ENCODE measurements at places on chromosomes 6 and 20. TPM values are rescaled to one million over a fixed set of nuclear protein-coding genes. Genes with fewer than 3 reads are reported as not detected.
A peak's percentile ranks its signal among the peaks of the same experiment; 100 is the strongest.

GRCh38 chr6:139028215-139028657 lies 309 bp upstream of the ABRACL start:
- no peak for DNase-seq
- H3K4me1 ChIP-seq: no peaks in the 10 kb centered on the region
- H3K27ac ChIP-seq: peak overlapping the region; percentile 82

OLIG3 gene
- total RNA-seq: not detected

DNA sequence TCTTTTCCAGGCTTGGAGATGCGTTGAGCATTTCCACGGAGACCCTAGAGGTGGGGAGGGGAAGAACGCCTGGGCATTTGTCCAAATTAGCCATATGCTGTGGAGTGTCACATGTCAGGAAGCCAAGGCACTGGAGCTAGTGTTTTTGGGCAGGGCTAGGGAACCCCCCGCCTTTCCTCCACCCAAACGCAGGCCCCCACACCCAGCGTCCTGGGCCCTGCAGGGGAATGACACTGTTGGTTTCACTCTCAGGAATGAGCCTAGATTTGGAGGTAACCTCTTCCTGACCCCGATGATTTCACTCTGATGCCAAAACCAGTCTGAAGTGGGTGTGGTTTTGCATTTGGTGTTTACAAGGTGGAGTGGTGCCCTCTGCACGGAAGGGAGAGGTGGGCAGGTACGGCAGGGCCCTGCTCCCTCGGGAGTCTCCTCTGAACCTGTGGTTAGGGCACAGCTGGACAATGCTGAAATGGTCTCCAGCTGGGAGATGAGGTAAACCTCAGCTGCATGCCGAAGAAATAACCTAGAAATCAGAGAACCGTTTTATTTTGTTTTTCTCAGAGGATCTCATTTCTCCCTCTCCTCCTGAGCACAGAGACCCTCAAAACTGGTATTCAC lies 29.5 kb downstream of the MTHFD1L start:
- peak overlapping the region; percentile 10 for H3K27ac ChIP-seq
- H3K4me3 ChIP-seq: no peak overlapping the region
- DNase-seq: peak; percentile 63
- no peaks in the 10 kb centered on the region for H3K27me3 ChIP-seq
- no peaks in the 10 kb centered on the region for H3K36me3 ChIP-seq
- H3K4me1 ChIP-seq: peaks cover 12% of the 10 kb centered on the region

GRCh38 chr20:32052778-32053362 lies 828 bp downstream of the HCK start:
- H3K27ac ChIP-seq: no peak overlapping the region

CPNE5 gene
- 0.26 TPM for total RNA-seq

DNA sequence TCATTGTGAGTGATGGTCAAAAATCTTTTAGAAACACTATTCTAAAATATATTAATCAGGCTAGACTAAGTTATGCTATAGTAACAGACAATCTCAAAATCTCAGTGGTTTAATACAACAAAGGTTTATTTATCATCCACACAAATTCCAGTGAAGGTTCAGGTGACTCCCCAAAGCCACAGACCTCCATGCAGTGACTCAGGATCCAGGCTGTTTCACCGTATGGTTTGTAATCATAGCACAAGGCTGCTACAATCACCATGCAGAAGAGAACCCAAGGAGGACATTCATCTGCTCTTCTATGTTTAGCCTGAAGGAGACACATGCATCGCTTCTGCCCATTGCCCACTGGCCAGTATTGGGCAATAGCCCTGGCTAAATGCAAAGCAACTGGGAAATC lies 46.2 kb downstream of the BFSP1 start:
- no peak overlapping the region for H3K27ac ChIP-seq
- H3K4me1 ChIP-seq: no peaks in the 10 kb centered on the region
- H3K4me3 ChIP-seq: no peak overlapping the region
- peaks cover 10% of the 10 kb centered on the region for H3K27me3 ChIP-seq
- no peaks in the 10 kb centered on the region for H3K36me3 ChIP-seq

GRCh38 chr6:19219931-19220330 lies 617.2 kb upstream of the ID4 start:
- no peaks in the 10 kb centered on the region for H3K36me3 ChIP-seq
- no peak overlapping the region for H3K27ac ChIP-seq
- no peak for DNase-seq

DNA sequence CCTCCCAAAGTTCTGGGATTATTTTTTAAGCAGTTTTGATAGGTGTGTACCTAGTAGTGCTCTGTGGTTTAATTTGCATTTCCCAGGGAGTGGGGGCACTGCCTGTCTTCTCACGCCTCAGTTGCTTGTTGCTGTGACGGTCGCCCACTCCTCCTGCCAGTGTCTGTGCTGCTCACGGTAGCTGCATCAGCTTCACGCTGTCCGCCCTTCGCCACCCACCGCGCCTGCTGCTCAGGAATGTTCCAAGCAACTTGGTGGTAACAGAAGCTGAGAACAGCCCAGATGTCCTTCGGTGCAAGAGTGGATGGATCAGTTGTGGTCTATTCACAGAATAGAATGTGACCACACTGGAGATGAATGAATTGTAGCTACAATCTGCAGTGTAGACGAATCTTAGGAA lies 22.9 kb downstream of the DNAJC5 start:
- peaks cover 2% of the 10 kb centered on the region for H3K36me3 ChIP-seq
- H3K27ac ChIP-seq: no peak overlapping the region
- peak; percentile 17 for DNase-seq

CEBPB gene
- total RNA-seq: 87.1 TPM

- no peaks in the 10 kb centered on the region for H3K27me3 ChIP-seq
- DNase-seq: no peak
- H3K4me3 ChIP-seq: no peak overlapping the region
- peaks cover 8% of the 10 kb centered on the region for H3K4me1 ChIP-seq
- H3K27ac ChIP-seq: no peak overlapping the region
- no peaks in the 10 kb centered on the region for H3K36me3 ChIP-seq
Observed at GRCh38 chr6:157774153-157775135, 48.6 kb upstream of the SNX9 start.

GRCh38 chr6:108868647-108869046 lies 20.4 kb downstream of the ARMC2 start:
- H3K4me3 ChIP-seq: no peak overlapping the region
- H3K36me3 ChIP-seq: no peaks in the 10 kb centered on the region
- no peak overlapping the region for H3K27ac ChIP-seq
- H3K4me1 ChIP-seq: no peaks in the 10 kb centered on the region
- no peak for DNase-seq

DEF6 gene
- 0.51 TPM for total RNA-seq

DNA sequence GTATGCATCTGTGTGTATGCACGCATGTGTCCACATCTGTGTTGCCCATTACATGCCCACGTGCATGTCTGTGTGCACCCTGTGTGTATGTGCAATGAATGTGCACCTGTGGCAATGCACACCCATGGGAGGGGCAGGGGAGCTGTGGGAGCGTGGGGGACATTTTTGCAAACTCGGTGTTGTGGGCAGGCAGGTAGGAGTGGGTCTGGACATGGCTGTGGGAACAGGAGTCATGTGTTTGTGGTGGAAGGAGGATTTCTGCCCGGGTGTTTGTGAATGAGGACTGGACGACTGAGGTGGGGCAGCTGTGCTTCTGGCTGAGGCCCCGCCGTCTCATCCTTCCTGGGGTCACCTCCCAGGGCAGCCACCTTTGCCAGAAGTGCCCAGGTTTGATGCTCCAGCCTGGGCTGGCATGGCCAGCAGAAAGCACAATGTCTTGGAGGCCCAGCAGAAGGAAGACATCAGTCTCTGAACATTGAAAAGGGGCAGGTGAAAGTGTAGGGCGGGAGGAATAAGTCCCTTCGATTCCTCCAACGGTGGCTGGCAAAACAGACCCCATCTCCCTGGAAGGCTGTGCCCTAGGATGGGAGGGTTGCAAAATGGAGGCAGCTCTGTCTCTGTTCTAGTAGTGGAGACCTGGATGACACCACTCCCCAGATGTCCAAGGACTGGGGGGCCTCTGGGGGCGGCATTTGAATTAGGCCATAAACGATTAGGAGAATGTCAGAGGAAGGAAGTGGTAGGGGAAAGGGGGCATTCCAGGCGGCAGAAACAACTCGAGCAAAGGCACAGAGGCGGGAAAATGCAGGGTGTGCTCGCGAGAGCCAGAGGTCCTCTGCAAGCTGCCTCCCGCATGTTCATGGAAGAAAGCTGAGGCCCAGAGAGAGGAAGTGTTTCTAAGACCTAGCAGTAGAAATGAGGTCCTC lies 19.1 kb upstream of the ARMC12 start:
- no peak for DNase-seq
- H3K27me3 ChIP-seq: no peaks in the 10 kb centered on the region
- H3K36me3 ChIP-seq: no peaks in the 10 kb centered on the region
- H3K27ac ChIP-seq: no peak overlapping the region
- peaks cover 10% of the 10 kb centered on the region for H3K4me1 ChIP-seq
- H3K4me3 ChIP-seq: no peak overlapping the region

- H3K36me3 ChIP-seq: no peaks in the 10 kb centered on the region
- no peak for DNase-seq
- no peaks in the 10 kb centered on the region for H3K4me1 ChIP-seq
- no peaks in the 10 kb centered on the region for H3K27me3 ChIP-seq
- H3K27ac ChIP-seq: no peak overlapping the region
Observed at GRCh38 chr20:382291-383115, 1.9 kb downstream of the TRIB3 start.

GRCh38 chr6:129264480-129265045 lies 381.6 kb downstream of the LAMA2 start:
- DNase-seq: peak; percentile 38
- H3K27me3 ChIP-seq: no peaks in the 10 kb centered on the region
- H3K27ac ChIP-seq: no peak overlapping the region
- peaks cover 3% of the 10 kb centered on the region for H3K4me1 ChIP-seq
- no peaks in the 10 kb centered on the region for H3K36me3 ChIP-seq
- H3K4me3 ChIP-seq: no peak overlapping the region

- H3K27ac ChIP-seq: no peak overlapping the region
- no peaks in the 10 kb centered on the region for H3K36me3 ChIP-seq
- no peaks in the 10 kb centered on the region for H3K27me3 ChIP-seq
- no peaks in the 10 kb centered on the region for H3K4me1 ChIP-seq
Observed at GRCh38 chr20:62841705-62842212, 19.9 kb downstream of the TCFL5 start.

DNA sequence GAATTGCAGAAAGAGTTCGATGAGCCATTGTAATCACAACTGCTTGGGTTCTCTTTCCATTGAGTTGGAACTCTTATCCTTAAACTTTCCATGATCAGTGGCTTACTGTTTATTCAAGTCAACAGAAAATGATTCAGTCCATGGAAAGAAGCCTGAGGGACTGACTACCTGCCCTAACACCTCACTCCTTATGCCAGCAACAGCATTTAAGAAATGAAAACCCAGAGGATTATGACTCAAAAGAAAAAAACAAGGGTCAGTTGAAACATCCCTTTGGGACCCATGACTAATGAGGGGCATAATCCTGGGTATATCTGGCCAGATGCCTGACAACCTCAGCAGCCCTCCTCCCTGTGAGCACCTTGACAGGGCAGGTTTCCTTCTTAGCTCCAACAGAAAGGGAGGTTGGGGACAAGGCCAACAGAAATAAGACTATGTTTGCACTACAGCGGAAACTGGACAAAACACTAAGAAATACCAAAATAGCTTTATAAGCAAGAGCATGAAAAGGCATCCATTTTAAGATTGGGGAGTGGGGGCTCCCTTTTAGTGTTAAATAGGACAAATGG lies 106.7 kb downstream of the MAP3K5 start:
- no peak overlapping the region for H3K27ac ChIP-seq
- DNase-seq: peak; percentile 34
- H3K27me3 ChIP-seq: no peaks in the 10 kb centered on the region
- no peak overlapping the region for H3K4me3 ChIP-seq

GRCh38 chr20:48750941-48751635 lies 76.7 kb downstream of the PREX1 start:
- no peak overlapping the region for H3K4me3 ChIP-seq
- peaks cover 2% of the 10 kb centered on the region for H3K27me3 ChIP-seq
- no peak for DNase-seq
- H3K4me1 ChIP-seq: no peaks in the 10 kb centered on the region

- no peaks in the 10 kb centered on the region for H3K27me3 ChIP-seq
- H3K4me3 ChIP-seq: no peak overlapping the region
- H3K27ac ChIP-seq: peak overlapping the region; percentile 84
- DNase-seq: peak; percentile 98
- peaks cover 9% of the 10 kb centered on the region for H3K4me1 ChIP-seq
- no peaks in the 10 kb centered on the region for H3K36me3 ChIP-seq
Observed at GRCh38 chr6:25193460-25194171, 85.6 kb upstream of the CARMIL1 start.

- no peaks in the 10 kb centered on the region for H3K27me3 ChIP-seq
- H3K4me1 ChIP-seq: no peaks in the 10 kb centered on the region
- DNase-seq: no peak
- no peak overlapping the region for H3K27ac ChIP-seq
Observed at GRCh38 chr6:131163886-131164285, 28.6 kb downstream of the AKAP7 start.

DNA sequence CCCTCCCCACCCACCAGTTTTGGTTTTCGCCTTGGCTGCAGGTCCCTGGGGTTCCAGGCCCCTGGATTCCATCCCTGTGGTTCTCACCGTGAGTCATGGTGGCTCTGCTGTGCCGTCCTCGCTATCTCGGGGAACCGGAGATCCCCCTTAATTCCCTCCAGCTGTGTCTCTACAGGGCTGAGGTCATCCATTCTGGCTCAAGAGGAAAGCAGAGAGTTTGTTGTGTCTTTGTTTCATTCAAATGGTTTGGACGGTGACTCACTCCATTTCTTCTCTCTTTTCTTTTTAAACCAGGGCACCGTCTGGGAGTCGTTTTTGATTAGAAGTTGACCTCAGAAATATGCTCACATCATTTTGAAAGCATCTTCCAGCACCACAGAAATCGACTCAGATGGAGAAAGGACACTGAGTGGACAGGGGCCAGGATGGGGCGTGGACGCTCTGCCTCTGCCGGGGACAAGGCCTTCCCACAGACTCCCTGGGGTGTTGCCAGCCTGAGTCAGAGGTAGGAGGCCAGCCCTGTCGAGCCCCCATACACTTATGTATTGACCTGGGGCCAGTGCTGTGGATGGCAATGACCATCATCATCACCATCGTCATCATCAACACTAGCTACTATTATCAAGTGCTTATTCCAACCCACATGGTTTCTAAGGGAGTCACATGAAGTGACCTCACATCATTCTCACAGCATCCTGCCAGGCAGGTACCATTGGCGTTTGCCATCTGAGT lies 176.2 kb downstream of the NFATC2 start:
- H3K27ac ChIP-seq: peak overlapping the region; percentile 96
- H3K36me3 ChIP-seq: no peaks in the 10 kb centered on the region
- H3K4me3 ChIP-seq: no peak overlapping the region
- peak; percentile 99 for DNase-seq

DNA sequence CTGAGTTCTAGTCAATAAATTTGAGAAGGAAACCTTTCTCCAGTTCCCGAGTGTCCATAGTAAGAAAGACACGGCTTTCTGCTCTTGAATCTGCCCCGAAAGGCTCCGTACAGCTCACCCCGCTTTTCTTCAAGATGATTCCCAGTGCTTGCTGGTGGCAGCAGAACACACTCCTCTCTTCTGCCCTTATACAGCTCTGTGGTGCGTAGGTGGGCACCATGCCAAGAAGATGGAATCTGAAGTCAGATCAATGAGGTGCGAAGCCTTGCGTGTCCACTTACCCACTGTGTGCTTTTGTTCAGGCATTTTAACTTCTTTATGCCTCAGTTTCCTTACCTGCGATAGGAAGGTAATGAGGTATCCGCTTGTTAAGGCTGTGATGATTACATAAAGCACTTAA lies 142.2 kb downstream of the WDR27 start:
- no peaks in the 10 kb centered on the region for H3K27me3 ChIP-seq
- no peaks in the 10 kb centered on the region for H3K36me3 ChIP-seq
- H3K27ac ChIP-seq: no peak overlapping the region
- peak; percentile 15 for DNase-seq
- H3K4me1 ChIP-seq: no peaks in the 10 kb centered on the region
